HCT116 (cell line): ENCODE measurements at places on chromosomes 5 and 9. TPM values are rescaled to one million over a fixed set of nuclear protein-coding genes. Genes with fewer than 3 reads are reported as not detected.

Gene GRPEL2
- total RNA-seq, result 48.9 TPM

Gene TMC1
- total RNA-seq, result 0.57 TPM

Gene LRRTM2
- not detected for total RNA-seq

Gene RGS3
- total RNA-seq, result 39.4 TPM

Gene IL17B
- 0.81 TPM for total RNA-seq

Gene ARRDC3
- total RNA-seq, result 41.5 TPM

Gene CDKN2A
- 89.7 TPM for total RNA-seq

Gene SOHLH1
- not detected for total RNA-seq

Gene ORM2
- 0.59 TPM for total RNA-seq

Gene FAM81B
- total RNA-seq, result not detected

Gene PPWD1
- 25.5 TPM for total RNA-seq

Gene PAIP1
- 83.8 TPM for total RNA-seq

Gene CD180
- total RNA-seq, result not detected

Gene EDIL3
- total RNA-seq, result 0.32 TPM

Gene GPR21
- total RNA-seq, result 1.1 TPM

Gene TAS2R1
- not detected for total RNA-seq
